ENCODE measurements at places on chromosomes 2 and 18. TPM values are rescaled to one million over a fixed set of nuclear protein-coding genes. Genes with fewer than 3 reads are reported as not detected.

Gene ZBTB7C
- total RNA-seq, result 0.56 TPM

Gene CAPN14
- 0.07 TPM for total RNA-seq

Gene B4GALT6
- total RNA-seq, result 2.8 TPM

Gene GPR55
- total RNA-seq, result 0.38 TPM

Gene ACVR2A
- 2.0 TPM for total RNA-seq

Gene PLA2R1
- not detected for total RNA-seq

Gene SMAD2
- 388 TPM for total RNA-seq

Gene TMEM17
- 0.19 TPM for total RNA-seq

Gene NFU1
- total RNA-seq, result 32.3 TPM

Gene PROC
- 0.12 TPM for total RNA-seq

Gene UGT1A4
- total RNA-seq, result not detected

Gene BCS1L
- total RNA-seq, result 94.4 TPM

Gene ALMS1
- total RNA-seq, result 19.6 TPM

Gene HOXD8
- total RNA-seq, result not detected

Gene DNAJC5G
- not detected for total RNA-seq

Gene M1AP
- not detected for total RNA-seq

Gene KCNJ3
- not detected for total RNA-seq

Gene C2orf66
- 0.33 TPM for total RNA-seq

Gene HRH4
- total RNA-seq, result 1.6 TPM

Gene CRACDL
- total RNA-seq, result 0.12 TPM

Gene MC5R
- not detected for total RNA-seq

Gene MYO7B
- total RNA-seq, result 0.12 TPM

Gene CNTNAP5
- total RNA-seq, result not detected

Gene IL1F10
- total RNA-seq, result not detected

Gene COL4A3
- total RNA-seq, result not detected

Gene RNF125
- 32.6 TPM for total RNA-seq

Gene EVA1A
- total RNA-seq, result not detected

Gene CCDC85A
- not detected for total RNA-seq

Gene SLC23A3
- 1.8 TPM for total RNA-seq

Gene DUSP28
- total RNA-seq, result 7.9 TPM

Gene BCL2
- 81.3 TPM for total RNA-seq

Gene LYG2
- not detected for total RNA-seq

Gene EFR3B
- 0.12 TPM for total RNA-seq
